AG04449 (cell line): ENCODE measurements at places on chromosomes 4 and X.

DNA sequence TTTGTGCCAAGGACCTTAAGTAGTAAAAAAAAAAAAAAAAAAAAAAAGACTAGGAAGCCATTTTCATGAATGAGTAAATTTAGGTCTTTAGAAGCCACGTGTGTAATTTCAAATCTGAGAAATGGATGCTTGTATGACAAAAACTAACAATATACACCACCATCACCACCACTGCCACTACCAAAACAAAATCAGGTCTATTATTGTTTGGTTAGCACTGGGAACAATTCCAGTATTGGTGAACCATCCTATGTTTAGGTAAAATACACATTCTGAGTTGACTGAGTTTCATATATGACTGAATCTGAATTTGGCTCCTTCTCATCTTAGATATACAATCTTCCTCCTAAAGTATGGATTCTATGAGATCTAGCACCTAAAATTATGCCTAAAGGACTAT, 8.8 kb upstream of the TMSB4X start:
- DNase-seq = no peak

DNA sequence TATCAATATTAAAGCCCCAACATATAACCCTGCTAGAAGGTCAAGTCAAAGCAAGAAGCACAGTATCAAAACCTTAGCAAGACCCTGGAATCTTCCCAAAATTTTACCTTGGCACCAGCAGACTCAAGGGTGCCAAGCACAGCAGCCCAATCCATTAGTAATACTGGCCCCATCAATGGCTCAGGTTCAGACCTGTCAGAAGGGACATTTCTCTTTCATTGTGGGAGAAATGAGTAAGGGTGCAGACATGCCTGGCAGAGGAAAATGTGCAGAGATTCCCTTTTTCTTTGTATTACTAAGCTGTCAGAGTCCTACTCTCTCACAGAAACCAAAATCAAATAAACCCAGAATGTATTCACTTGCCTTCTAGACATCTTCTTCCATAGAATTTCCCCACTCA, 203.9 kb downstream of the EVC2 start:
- DNase-seq = no peak

- no peak for DNase-seq
Observed at GRCh38 chrX:153863251-153863991, 22.6 kb downstream of the L1CAM start.

GRCh38 chr4:171793723-171794122, 19.5 kb upstream of the GALNTL6 start:
- DNase-seq = no peak

GRCh38 chr4:15188605-15189539, 186.6 kb downstream of the CPEB2 start:
- DNase-seq = no peak

DNA sequence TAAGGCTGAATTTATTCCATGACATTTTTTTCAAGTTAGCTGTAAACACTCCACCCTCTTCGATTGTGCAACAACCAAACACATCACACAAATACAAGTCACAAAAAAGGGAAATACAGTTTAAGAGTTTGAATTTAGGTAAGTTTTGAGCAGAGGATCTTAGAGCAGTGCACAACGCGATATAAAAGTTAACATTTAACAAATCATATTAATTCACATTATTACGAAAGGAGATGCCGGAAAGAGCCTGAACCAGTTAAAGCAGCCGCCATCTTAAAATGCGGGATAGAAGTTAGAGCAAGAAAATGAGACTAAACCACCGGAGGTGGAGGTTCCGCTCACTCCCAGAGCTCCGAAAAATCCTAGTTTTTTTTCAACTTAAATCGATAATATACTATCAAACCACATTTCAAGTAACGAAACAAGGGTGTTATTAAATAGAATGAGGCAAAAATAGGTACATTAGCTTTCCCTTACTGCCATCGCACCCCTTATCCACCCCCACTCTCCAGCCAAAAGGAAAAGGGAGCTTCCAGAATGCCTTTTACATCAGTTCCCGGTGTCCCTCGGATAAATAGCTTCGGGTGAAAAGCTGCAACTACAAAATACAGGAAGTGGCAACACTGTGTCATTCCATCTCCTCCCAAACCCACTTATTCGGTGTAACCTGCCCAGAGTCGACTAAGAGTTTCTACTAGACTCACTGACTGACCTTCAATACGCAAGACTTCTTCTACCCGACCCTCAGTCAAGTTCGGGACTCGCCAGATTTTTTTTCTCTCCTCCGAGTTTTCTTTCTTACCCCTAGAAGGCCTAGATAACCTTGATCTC, 1.9 kb downstream of the UBE2D3 start:
- DNase-seq = no peak

DNA sequence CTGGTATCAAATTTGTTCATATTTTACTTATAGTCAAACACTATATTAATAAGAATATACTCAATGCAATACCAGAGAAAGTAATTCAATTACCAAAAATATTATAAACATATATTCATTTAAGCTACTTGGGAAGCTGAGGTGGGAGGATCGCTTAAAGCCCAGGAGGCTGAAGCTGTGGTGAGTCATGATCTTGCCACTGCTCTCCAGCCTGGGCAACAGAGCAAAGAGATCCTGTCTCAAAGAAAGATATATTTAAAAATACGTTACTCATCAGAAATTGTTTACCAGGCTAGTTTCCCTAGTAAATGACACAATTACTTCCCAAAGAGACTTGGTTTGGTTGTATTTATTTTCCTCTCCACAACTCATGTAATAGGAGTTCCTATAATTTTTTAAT, 433.6 kb downstream of the GASK1B start:
- DNase-seq = no peak

DNA sequence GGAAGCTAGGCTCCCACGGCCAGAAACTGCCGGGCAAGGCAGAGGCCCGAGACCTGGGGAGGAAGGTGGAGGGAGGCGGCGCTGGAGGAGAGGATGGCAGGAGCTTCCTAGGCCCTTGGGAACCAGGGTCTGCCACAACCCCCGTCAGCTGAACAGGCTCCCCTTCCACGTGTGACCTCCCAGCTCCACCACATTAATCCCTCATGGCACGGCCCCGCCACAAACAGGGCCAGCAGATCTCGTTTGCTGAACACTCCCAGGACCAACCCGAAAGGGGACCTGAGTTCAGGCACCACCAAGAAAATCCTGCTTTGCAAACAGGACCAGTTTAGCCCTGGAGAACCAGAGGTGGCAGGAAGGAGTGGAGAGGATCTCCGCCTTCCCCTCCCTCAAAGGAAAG, 62.7 kb downstream of the FHDC1 start:
- DNase-seq = no peak

- peak; percentile 2 for DNase-seq
Observed at GRCh38 chr4:113101669-113102068, 52.2 kb downstream of the ANK2 start.

DNA sequence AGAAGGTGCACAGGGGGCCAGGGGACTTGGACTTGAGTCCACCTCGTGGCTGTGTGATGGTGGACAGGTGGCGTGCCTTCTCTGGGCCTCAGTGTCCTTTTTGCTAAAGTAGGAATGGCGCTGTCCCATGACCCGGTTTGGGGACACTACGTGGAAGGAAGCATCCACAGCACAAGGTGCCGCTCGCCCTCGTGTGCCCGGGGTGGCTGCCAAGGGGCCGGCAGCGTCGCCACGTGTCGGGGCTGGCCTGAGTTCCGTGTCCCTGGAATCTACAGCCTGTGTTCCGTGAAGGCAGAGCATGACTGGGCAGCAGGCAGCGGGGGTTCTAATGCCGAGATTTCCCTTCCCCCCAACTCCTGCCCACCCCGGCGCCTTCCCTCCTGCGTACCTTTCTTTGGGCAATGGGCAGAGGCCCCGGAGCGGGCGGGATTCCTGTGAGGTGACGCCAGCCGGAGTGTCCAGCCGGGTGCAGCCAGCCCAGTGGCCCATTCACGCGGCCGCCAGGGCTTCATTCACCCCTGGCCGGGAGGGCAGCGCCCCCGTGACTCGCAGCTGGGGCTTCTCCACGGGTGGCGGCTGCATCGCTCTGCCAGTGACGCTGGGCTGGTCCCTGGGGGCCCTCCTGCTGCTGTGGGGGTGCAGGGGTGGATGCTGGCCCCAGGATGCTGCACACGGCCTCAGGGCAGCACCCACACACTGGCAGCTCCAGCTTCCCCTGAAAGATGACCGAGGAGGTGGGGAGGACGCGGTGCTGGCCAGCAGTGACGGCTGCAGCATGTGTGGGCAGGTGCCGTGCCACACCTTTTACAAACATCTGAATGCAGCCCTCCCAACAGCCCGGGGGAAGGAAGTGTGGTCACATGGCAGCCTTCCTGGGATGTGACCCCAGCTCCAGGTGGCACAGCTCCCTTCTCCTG, 21.2 kb downstream of the DOK7 start:
- DNase-seq = no peak

DNA sequence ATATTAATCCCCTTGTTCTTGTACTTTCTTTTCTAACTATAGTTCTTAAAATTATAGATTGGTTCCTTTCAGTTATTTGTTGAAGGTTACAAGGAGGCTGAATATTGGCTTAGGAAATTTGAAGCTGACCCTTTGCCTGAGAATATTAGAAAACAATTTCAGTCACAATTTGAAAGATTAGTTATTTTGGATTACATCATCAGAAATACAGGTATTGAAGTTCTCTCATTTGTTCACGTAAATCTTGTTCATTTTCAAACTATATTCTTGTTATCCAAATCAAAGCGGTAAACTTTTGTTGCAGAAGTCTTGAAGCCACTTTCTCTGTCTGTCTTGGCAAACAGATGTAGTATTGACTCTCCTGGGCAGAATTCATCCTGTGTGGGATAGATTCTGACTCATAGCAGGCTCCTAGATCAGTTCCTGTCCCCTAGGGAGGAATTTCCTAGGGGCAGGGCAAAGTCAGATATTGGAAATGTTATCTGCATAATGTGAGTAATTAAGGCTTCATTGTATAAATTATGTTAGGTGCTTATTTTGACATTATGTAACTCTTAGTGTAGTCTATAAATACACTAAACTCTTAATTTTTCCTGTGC, 25.2 kb downstream of the PI4K2B start:
- peak; percentile 3 for DNase-seq

- no peak for DNase-seq
Observed at GRCh38 chr4:37905533-37906169, 14.8 kb downstream of the TBC1D1 start.
